Astrocyte (in vitro differentiated cells and primary cell): ENCODE measurements at places on chromosomes 1 and 21.
A peak's percentile ranks its signal among the peaks of the same experiment; 100 is the strongest.

GRCh38 chr1:226320930-226321329 lies 12.0 kb upstream of the LIN9 start:
- DNase-seq: no peak

- DNase-seq: no peak
Measured at GRCh38 chr1:84912726-84913554, 19.9 kb upstream of the LPAR3 start.

DNA sequence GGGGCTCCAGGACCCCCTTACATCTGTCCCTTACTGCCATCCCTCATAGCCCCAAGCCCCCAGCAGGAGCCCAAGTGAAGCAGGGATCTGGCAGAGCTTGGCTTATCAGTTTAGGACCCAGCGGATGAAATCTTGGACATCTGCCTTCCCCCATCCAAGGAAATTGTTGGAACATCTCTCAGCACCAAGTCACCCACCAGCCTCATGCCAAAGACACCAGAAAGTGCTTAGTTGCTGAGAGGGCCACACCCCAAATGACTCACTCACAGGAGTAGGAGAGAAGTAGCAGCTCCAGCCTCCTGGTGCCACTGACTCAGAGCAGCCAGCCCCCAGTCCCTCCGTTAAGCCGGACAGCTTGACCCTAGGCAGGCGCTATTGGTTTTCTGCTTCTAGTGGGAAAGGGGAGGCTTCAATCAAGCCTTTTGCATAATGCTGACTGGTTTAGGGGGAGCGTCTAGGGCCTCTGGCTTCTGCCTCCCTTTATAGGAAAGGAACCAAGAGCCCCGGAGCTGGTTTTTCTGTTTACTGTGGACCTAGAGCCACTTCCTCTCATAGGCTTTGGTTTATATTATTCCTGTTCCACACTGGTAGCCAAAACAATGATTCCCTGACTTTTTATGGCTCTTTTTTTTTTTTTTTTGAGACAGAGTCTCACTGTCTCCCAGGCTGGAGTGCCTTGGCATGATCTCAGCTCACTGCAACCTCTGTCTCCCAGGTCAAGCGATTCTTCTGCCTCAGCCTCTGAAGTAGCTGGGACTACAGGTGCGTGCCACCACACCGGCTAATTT lies 114.2 kb upstream of the IPO9 start:
- peak; percentile 100 for DNase-seq

DNA sequence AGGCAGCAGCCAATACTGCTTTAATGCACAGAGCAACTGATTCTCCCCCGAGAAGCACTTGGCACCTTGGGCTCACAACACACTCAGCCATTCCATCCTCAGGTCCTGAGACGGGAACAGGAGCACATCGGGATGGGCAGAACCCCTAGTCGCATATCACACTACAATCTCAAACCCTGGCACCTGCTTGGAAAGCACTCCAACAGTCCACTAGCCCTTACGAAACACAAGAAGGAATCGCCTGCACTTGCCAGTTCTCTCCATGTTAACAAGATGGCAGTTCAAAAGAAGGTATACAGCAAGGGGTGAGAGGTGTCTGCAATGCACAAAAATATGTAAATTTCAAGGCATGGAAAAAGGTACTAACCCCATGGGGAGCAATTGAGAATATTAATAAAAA lies 21.4 kb downstream of the JAK1 start:
- DNase-seq: no peak

GRCh38 chr1:207673399-207673798 lies 28.5 kb downstream of the CR1L start:
- no peak for DNase-seq

DNA sequence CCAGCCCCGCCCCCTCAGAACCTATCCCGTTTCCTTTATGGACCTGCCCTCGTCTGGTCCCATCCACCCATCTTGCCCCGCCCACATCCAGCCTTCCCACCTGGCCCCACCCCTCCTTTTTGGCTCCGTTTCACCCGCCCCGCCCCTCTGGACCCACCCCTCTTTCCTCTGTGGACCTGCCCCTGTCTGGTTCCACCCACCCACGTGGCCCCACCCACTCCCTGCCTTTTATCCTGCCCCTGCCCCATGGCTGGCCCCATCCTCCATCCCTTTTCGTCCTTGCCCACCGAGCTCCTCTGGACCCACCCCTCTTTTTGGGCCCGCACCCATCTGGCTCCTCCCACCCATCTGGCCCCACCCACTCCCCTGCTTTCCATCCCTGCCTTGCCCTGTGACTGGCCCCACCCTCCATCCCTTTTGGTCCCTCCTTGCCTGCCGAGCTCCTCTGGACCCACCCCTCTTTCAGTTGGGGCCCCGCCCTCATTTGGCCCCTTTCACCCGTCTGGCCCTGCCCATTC lies 177.3 kb downstream of the CAMTA1 start:
- no peak for DNase-seq

DNA sequence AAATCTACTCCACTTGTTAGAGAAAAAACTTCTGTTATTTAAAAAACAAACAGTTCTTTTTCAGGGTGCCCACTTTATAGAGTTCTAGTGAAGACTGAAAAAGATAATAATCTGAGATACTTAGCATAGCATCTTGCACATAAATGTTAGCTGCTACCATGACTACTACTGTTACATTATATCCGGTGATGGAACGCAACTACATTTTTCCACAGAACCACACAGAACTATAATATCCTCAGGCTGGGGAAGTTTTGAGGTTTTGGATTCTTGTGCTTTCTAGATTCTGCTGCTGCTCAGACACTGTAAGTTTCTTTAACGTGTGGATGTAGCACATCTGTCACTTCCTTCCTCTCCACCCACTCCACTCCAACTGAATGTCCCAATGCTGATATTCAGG lies 110.3 kb downstream of the PTPN14 start:
- peak; percentile 67 for DNase-seq

DNA sequence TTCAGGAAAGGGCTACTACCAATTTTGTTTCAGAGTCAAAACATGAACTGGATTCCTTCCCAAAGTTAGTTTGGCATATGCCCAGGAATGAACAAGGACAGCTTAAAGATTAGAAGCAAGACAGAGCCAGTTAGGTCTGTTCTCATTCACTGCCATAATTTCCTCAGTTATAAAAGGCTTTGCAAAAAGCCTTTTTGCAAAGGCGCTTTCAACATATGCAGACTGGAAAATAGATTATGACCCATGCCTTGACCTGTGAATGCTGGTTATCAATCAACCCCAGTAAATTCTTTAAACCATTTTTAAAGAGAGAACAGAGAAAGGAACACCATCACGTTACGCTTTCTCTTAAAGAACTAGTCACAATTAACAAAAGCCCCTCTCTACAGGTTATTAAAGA lies 1.7 kb upstream of the FRRS1 start:
- DNase-seq: peak; percentile 10

DNA sequence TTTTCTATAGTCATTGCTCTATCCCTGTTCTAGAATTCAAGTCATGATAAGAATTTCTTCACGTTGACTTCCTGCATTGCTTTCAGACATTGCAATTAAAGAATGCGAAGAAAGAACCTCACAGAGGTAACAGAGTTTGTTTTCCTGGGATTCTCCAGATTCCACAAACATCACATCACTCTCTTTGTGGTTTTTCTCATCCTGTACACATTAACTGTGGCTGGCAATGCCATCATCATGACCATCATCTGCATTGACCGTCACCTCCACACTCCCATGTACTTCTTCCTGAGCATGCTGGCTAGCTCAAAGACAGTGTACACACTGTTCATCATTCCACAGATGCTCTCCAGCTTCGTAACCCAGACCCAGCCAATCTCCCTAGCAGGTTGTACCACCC lies 10.6 kb downstream of the APCS start:
- DNase-seq: peak; percentile 98

- DNase-seq: peak; percentile 95
Measured at GRCh38 chr1:53107570-53108322, 34.7 kb downstream of the SLC1A7 start.

DNA sequence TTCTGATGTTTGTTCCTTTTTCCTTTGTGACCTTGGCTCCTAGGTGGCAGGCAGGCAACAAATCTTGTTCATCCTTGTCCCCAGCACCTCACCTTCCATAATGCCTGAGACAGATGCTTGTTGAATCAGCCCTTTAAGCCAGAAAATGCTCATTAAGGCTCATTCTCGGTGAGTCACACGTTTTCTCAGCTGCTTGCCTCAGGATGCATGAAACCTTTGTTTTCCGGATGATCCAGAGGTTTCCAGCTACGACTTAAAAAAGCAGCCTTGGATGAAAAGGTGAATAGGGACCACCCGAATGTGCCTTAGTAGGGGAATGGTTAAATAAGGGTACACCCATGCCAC lies 4.6 kb upstream of the ATP13A2 start:
- DNase-seq: peak; percentile 80

DNA sequence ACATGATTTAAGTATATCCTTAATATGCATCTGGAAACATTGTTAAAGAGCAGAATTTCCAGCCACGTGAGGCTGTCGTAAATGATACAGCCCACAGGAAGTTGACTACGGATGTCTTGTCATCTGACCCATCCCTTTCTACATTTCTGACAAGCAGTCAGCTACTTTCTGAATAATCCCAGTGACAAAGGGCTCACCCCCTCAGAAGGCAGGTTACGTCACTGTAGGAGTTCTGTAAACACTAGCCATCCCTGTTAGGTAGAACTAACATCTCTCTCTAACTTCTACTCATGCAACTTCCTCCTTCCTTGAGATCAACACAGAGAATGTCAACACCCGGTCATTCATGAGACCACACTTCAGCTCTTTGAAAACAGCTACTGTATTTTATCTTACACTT lies 259.2 kb downstream of the GREM2 start:
- DNase-seq: peak; percentile 48

DNA sequence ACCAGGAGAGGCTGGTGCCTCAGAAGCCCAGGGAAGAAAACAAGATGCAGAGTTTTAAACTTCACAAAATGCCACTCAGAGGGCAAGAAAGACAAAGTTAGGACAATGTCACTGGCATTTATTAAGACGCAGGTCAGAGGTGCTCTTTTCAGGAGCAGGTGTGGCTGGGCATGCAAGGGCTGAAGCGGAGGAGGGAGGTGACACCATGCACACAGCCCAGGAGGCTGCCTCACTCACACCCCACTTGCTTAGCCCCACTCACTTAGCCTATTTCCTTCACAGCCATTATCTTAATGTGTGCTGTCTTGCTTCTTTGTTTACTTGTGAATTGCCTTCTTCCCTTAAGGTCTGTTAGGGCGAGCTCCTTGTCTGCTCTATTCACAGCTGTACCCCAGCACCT lies 17.2 kb downstream of the HIVEP3 start:
- DNase-seq: no peak

GRCh38 chr1:161158316-161159010 lies 837 bp upstream of the USP21 start:
- no peak for DNase-seq

- peak; percentile 52 for DNase-seq
Measured at GRCh38 chr1:219697682-219698081, 84.8 kb upstream of the ZC3H11B start.

DNA sequence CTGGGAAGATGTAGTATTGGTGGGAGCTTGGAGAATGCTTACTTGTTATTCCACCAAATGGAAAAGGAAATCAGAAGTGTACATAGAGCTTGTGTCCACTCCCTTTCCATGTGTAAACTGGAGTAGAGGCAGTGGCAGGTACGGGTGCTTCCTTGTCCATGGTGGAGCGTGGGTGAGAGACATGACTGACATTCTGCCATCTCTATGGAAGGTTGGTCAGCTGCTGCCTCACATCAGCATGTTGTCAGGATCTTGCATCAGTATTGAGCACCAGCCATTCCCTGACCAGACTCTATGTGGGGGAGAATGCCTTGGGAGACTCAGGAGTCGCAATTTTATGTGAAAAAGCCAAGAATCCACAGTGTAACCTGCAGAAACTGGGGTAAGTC lies 19.8 kb downstream of the NLRP3 start:
- DNase-seq: no peak

- no peak for DNase-seq
Measured at GRCh38 chr1:35350872-35351271, 82.4 kb downstream of the ZMYM4 start.

DNA sequence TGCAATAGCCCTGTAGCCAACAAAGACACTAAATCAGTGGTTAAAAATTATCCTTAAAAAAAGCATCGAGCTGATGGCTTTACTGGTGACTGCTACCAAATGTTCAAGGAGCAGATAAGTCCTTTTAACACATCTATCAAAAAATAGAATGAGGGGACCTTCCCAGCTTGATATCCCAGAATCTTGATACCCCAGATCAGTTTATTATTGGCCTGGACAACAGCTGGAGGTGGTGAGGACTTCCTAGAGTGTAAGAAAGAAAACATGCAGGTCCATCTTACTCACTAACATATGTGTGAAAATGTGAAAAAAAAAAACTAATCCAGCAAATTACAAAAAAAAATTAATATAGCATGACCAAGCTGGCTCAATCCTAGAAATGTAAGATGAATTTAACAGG lies 21.3 kb downstream of the CHIT1 start:
- DNase-seq: no peak

GRCh38 chr1:109981004-109981335 lies 3.6 kb upstream of the AHCYL1 start:
- DNase-seq: no peak

DNA sequence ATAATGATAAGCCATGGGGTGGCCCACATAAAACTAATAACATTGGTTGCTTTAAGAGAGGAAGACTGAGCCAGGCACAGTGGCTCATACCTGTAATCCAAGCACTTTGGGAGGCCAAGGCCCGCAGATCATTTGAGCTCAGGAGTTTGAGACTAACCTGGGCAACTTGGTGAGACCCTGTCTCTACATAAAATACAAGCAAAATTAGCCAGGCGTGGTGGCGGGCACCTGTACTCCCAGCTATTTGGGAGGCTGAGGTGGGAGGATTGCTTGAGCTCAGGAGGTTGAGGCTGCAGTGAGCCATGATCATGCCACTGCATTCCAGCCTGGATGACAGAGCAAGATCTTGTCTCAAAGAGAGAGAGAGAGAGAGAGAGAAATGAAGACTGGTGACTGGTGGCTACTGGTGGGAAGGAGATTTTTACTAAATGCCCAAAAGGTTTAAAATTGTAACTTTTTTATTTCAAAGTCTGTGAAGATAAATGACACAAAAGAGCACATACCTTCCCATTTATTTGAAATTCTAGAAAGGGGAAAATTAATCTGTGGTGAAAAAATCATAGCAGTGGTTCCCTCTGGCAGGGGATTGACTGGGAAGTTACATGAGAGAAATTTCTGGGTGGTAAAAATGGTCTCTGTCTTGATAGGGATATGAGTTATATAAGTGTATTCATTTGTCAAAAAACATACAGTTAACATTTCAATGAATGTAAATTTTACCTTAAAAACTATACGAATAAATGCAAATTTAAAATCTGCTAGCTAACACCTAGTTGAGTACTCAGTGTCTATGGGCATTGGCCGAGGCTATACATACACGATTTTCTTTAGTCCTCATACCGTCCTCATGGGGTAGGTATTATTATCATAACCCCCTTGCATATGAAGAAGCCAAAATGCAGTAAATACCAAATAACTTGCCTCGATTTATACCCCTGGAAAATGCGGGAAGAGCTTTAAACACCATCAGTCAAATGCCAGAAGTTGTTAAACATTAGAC lies 2.2 kb upstream of the NBPF1 start:
- DNase-seq: no peak

GRCh38 chr1:208595745-208596144 lies 351.6 kb upstream of the PLXNA2 start:
- peak; percentile 43 for DNase-seq
